Lung (tissue), 17 donors: ENCODE measurements at places on chromosomes 4 and X. TPM values are rescaled to one million over a fixed set of nuclear protein-coding genes. Genes with fewer than 3 reads are reported as not detected.

DNA sequence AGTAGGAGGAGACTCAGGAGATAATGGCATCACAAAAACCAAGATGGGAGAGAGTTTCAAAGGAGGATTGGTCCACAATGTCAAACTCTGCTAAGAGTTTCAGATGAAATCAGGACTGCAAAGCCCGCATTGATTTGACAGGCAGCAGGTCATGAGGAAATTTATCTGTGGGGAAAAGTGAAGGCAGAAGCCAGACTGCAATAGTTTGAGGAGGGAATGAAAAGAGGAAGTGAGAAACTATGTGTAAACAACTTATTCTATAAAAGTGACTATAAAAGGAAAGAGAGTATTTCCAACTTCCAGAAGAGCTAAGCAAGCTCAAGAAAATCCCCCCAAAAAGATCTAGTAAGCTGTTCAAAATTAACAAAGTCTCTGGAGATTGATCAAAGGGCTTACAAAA, 66.3 kb upstream of the DGKK start:
- DNase-seq = no peak

The ZCCHC13 gene
- not detected for total RNA-seq

DNA sequence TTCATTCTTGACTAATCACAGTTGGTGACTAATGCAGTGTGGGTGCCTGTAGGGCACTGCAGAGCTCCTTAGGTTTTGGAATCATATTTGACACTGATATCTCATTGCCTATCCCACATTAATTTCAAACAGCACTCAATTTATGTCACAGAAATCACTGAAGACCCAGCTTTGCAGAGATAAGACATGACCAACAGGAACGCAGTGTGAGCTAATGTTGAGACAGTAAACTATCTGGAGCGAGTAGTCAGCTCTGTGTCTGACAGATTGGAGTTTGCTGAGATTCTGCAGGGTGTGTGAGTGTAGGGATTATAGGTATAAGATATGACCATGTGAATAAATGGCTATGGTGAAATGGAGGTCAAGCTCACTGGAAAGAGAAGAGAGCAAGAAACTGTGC, 1586.1 kb upstream of the AGA start:
- no peak for DNase-seq

DNA sequence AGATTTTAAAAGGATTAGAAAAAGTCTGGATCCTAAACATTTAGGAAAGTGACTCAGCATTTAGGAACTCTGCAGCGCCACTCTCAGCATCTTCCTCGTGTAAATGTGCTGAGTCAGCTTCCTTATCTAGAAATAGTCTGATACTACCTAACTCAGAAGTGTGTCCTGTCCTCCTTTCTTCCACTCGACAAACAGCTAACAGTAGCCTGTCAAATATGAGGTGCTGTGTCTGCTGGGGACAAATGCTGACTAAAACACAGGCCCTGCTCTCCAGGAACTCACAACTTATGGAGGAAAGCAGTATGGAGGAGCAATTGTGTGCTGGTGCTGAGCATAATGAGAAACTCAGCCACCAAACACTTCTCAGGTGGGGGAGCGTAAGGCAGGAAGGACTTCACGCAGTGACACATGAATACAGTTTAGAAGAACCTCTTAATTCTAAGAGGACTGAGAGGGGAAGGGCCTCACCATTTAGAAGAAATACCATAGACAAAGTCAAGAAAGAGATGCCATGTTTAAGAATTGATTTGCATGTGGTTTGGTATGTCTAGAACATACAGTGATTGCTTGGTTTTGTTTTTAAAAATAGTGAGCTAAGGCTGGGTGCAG, 125.3 kb downstream of the SOWAHB start:
- DNase-seq = no peak

DNA sequence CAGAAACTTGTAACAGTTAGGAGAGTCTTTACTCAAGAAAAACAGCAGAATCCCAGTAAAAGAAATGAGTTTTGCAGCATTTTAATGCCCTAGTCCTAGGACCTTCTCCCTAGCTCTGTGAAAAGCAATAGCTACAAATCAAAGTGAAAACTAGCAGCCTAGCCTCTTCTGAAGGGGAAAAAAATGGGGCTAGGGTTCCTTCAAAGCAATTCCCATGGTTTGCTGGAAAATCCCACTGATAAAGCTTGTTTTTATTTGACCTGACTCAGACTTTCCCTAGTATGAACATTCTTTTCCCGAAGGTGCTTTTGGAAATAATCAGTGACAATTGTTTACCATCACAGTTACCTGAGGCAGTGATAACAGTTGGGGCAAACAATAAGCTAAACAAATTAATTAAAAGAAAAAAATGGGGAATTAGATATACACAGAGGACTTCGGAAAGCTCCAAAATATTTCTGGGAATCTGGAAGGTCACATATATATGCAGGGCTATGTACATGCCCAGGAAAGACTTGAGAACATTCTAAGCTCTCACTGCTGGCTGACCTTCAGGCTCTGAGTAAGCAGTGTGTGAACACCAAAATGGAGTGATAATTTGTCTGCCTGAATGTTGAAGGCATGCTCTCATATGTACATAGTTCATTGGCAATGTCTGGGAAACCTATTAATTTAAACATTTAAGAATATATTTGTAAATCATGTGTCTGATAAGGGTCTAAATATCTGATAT, 285.9 kb downstream of the KCTD8 start:
- DNase-seq = no peak

The MAN2B2 gene
- 36.1 TPM for total RNA-seq

GRCh38 chrX:109351557-109351956, 130.3 kb downstream of the GUCY2F start:
- no peak for DNase-seq

DNA sequence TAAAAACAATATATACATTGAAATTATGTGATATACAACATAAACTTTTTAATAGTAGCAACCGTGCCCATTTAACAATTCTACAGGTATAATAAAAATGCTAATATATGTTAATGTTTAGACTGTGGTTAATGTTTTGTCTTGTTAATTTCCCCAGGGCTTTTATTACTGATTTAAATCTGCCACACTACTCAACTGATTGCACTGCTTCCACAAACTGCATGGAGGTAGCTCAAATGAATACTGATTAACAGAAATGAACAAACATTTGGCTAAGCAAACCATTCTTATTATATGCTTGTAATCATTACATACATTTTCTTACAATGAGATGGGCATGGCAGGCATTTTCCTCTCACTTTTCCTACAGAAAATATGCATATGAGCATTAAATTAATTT, 275.9 kb downstream of the GPC3 start:
- no peak for DNase-seq

- DNase-seq = peak; percentile 48
These were observed 363.5 kb downstream of the BCOR start for GRCh38 chrX:39734174-39734776.
